ENCODE measurements at places on chromosomes 3 and 15.

- DNase-seq: no peak
These were observed 11.1 kb downstream of the RIOX2 start for GRCh38 chr3:97960993-97961766.

GRCh38 chr15:57992761-57993355, 72.7 kb downstream of the ALDH1A2 start:
- no peak for DNase-seq

DNA sequence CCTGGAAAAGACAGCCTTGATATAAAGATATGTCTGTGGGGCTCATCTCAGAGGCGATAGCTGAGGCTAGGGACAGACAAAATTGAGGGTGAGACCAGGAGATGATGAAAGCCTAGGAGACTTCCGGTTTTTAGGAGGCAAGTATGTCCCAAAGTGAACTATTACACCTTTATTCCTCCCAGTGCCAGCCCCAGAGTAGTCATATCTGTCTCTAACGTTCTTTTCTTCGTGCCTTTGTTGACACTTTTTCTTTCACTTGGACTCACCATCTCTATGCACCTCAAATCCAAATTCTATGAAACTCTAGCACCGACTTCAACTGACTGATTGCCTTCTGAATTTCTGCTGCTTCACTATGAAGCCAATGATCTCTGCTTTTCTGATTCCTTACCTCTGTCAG, 93.8 kb upstream of the RASGRP1 start:
- no peak for DNase-seq

- no peak for DNase-seq
These were observed 225.1 kb downstream of the EPHB1 start for GRCh38 chr3:135020181-135020580.

DNA sequence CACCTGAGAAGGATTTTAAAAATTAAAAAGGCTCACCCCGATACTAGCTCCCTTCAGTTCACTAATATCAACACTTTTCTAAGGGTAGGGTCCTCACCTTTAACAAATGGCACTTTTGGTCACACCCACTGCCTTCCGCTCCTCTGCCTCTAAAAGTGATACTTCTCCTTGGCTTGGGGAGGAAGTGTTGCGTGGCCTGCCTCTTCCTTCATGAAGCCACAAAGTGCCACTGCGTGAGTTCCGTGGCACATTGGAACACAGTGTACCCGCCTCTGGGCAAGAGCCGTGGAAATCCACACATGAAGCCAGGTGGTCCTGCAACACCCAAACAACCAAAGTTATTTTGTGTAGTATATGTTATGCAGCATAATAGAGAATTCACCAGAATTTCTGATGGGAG, 3.9 kb downstream of the B4GALT4 start:
- DNase-seq: no peak

DNA sequence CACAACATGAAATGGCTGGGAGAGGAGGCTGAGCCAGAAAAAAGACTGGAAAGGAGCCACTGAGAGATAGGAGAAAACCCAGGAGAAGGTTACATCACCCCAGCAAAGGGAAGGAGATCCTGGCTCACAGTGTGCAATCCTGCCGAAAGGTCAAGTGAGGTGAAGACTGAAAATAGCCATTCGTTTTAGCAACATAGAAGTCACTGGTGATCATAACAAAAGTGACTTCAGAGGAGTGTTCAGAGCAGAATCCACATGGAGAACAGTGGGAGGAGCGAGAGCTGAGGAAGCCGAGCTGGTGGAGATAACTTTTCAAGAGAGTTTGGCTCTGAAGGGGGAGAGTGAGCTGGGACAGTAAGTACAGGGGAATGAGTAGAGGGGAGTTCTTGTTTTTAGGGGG, 5.4 kb upstream of the HEG1 start:
- no peak for DNase-seq

DNA sequence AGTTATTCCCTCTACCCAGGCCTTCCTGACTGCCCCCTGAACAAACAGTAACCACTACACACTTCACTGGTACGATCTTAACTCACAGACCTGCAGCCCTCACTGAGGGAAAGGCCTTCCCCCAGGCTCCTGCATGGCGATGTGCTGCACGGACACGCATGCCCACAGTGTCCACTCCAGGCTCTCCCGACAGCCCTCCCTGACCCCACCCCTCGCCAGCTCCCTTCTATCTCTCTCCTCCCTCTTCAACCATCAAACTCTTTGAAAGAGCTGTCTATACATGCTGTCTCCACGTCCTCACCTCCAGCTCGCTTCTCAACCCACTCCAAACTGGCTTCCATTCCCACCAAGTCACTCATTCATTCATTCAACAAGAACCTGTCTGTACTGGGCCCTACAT, 3.9 kb downstream of the SCN5A start:
- DNase-seq: no peak

GRCh38 chr3:34783876-34784275, 855.4 kb upstream of the ARPP21 start:
- no peak for DNase-seq

DNA sequence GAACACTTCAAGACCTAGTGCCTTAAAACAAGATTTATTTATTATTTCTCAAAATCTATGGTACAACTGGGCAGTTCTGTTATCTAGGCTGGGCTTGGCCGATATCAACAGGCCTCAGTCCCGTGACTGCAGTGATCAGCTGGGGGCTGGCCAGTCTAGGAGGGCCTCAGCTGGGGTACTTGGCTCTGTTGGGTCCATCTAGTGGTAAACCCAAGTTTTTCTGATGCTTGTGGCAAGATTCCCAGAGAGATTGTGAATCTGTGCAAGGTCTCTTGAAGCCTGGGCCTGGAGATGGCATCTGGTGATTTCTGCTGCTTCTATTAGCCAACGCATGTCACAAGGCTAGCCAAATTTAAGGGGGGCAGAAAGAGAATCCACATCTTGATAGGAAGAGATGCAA, 482.4 kb upstream of the SGO1 start:
- no peak for DNase-seq
